Activated naive CD4-positive, alpha-beta T cell treated with Interleukin-2 at 50 U/mL for 16 hours (primary cell): ENCODE measurements at places on chromosomes 5 and 9.

GRCh38 chr5:140262839-140263238, 40.1 kb downstream of the PFDN1 start:
- no peak for DNase-seq

- no peak for DNase-seq
Observed at GRCh38 chr5:44388321-44389089, 715 bp downstream of the FGF10 start.

DNA sequence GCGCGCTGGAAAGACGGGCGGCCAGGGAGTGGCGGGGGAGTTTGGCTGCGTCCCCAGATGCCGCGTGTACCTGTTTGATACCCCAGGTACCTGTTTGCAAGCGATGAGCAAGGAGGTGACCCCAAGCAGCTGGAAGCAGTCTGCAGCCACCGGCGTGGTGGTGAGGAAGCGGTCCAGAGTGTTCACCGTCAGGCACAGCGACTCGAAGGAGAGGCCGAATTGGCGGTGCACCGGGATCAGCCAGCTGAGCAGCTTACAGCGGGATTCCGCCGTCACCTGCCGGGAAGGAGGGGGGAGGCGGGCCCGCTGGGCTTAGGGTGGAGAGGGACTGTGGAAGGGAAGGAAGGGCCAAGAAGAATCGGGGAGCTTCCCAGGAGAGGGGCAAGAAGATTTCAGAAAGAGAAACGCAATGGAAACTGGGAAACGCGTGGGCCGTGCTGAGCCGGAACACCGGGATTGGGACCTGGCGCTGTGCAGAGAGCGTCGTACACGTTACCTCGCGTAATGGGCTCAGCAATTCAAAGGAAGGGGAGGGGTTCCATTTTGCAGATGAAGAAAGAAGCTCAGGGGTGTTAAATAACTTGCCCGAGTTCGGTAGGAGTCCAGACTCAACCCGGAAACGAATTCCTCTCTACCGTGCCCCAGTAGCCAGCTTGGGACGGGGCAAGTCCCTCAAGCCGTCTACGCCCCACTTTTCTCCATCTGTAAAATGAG, 980 bp downstream of the CCNO start:
- DNase-seq = no peak

DNA sequence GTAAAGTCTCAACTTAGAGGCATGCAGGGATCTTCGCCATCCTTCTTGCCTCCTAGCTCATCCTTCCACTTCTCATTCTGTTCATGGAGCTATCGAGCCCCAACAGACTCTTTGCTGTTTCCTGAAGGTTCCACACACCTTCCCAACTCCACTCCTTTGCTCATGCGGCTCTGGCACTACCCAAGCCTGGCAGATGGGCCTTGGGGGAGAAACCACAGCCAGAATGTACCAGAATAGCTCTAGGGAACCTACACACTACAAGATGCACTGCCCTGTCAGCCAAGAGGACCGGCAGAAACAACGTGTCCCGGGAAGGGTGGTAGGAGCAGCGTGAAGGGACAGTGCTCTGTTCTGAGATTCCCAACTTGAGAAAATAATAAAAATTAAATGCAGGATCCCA, 178.9 kb downstream of the GABBR2 start:
- DNase-seq = no peak

DNA sequence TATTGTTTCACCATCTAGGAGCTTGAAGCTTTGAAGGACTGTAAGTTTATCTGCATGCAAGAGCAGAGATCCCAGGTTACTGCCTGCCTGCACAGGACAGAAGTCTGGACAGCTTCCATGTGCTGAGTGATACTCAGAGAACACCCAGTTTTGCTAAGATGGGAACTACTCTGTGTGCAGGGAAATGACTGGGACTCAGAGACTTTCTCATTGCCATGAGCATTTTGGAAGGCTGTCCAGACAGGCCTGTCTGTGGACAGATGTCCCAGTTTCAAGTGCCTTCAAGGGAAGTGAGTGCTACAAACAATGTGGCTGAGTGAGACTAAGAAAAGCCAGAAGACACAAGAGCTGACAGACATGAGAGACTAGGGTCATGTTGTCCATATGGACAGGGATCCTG, 19.2 kb upstream of the ZNF131 start:
- no peak for DNase-seq

DNA sequence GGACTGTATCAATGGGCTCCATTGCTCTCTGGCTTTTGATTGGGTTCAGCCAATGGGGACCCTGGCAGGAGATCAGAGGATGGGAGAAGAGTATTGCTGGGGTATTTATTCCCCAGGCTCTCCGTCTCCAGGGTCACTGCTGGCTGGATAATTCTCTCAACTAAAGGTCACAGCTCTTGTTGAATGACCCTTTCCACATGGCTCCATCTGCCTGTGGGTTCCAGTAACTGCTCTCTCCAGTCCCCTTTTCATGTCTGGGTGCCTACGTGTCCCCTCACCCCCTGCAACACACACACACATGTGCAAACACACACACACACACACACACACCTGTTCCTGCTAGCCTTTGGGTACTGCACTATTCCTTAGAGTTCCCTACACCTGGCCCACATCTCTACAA, 53.9 kb upstream of the RIC1 start:
- no peak for DNase-seq

DNA sequence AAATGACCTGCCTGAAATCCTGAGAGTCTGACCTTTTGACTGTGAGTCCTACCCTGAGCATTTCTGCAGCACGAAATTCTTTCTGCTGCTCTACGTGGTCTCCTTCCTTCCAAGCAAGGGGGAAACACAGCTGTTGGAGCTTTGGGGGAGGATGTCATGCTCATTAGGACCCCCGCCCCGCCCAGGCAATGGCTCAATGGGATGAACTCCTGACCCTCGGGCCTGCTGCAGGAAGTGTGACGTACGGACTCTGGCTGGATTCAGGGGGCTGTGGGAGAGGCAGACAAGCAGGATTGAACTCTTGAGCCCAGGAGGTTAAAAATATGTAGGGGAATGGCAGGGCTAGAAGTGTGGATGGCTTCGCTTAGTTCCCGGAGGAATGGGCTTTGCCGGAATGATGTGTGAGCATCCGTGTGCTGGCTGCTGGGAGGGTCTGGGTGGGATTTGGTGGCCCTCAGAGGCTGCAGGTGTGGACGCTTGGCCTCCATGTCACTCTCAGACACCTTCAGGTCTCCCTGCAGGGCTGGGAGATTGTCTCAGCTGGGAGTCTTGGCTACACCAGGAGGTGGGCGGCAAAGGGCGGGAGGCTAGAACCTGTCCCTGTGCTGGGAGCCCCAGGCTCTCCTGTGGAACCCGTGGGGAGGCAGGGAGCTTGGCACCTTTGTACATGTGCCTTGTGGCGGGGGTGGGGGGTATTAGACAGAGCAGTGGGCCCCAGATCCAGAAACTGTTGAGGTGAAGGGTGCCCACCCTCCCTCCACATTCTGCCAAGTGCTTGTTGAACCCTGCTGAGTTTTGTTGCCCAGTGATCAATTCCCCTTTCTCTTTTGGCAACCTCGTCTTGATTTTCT, 26.3 kb downstream of the STC2 start:
- DNase-seq = no peak

DNA sequence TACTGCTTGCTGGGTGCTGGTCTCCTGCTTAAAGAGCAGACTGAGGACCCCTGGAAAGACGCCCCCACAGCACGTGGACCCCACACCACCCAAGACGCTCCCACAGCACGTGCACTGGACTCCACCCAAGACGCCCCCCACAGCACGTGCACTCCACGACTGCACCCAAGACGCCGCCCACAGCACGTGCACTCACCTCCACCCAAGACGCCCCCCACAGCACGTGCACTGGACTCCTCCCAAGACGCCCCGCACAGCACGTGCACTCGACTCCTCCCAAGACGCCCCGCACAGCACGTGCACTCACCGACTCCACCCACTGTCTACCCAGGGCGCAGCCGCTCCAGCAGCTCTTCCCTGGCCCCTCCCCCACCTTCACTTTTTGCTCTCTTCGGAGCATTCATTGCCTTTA, 50.5 kb downstream of the EHMT1 start:
- DNase-seq = no peak

- no peak for DNase-seq
Observed at GRCh38 chr9:109781541-109782197, 1.7 kb downstream of the PALM2AKAP2 start.

GRCh38 chr5:115565233-115565632, 20.7 kb upstream of the FEM1C start:
- no peak for DNase-seq

DNA sequence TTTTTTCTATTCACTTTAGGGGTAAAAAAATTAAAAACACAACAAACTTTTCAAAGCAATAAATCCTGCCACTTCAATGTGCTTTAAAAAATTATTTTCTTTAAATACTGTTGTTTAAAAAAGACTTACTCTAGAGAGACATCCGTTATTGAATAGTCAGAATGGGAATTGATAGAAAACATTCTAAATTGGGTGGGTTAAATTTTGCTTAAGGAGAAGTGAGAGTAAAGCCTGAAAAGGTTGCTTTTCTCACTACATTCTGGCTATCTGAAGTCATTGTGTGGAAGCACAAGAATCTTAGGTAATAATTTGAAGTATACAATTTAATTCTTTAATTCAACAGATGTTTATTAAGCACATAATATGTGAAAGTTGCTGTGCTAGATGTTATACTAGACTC, 509.3 kb downstream of the NR2F1-AS1 start:
- DNase-seq = no peak

GRCh38 chr9:129235931-129236331, 57.9 kb upstream of the IER5L start:
- peak; percentile 50 for DNase-seq

- DNase-seq = no peak
Observed at GRCh38 chr5:31918739-31919138, 255.4 kb downstream of the GOLPH3 start.

DNA sequence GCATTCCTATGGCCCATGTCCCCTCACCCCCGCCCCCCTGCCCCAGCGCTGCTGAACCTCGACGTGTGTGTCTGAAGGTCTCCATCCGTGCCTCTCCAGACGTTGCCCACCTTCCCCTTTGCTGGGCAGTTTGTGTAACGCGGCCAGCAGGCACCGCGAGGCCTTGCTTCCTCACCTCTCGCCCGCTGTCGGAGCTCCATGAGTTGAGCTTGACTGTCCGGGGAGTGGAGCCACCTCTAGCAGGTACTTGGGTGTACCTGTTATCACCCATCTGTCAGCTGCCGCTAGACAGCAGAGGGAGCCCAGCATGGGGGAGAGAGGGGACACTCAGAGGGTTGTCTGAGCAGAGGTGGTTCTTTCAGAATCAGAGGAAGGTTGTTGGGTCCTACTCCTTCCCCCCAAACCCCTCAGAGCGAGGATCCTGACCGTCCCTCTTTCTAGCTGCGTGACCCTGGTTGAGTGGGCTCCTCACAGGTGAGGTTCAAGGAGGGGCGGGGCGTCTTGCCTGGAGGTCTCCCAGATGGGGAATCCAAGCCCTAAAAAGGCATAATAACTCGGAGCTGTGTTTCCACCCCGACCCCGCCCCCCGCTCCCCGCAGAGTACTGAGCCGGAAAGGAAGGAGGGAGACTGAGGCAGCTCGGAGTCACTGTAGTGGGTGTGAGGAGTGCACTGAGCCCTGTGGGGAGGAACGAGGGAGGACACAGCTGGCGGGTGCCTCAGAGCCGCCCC, 184.7 kb downstream of the C9orf50 start:
- no peak for DNase-seq

DNA sequence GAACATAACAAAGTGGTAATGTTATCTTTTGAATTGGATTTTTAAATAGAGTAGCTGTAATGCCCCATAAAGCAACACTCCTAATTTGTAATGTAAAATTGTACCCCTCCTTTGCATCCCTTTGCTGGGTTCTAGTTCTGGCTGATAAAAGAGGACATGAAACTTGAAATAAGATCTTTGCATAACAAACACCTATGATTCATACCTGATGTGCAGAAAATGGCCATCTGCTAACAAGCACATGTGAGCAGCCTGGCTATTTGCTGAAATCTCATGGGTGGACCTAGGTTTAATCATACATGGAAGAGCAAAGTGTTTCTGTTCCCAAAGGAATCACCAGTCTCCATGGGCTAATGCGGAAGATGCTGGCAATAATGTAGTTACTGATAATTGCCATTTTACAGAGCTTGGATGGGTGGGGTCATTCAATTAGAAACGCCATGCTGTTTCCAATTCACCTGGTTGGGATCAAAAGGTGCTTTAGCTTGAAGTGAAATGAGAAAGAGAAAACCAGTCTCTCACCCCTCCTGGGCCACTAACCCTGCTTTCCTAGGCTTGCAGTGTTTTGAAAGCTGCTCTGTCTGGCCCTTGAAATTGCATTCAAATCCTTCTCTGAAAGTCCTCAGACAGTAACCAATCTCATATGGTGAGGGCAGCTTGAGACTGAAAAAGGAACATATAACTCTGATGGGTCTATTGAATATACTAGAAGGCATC, 585.1 kb downstream of the TLE4 start:
- no peak for DNase-seq

GRCh38 chr9:16046713-16047112, 493.9 kb downstream of the CCDC171 start:
- no peak for DNase-seq

DNA sequence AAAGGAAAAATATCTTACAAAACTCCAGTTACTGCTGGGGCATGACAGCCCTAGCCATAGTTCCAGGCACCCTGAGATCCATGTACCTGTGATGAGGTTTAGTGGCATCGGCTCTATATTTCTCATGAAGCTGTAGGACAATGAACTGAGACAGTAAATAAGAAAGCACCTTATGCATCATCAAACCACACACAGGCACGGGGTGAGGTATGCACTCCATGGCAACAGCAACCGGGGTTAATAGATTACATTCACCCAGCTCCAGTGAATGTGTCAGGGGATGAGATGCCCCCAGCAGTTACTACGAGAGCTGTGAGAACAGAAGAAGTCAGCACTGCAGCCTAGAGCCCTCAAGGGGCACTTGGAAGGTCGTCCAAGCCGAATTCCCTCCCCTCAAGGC, 162.0 kb upstream of the S1PR3 start:
- peak; percentile 12 for DNase-seq

- peak; percentile 33 for DNase-seq
Observed at GRCh38 chr5:1255081-1255561, 29.9 kb downstream of the SLC6A18 start.

- no peak for DNase-seq
Observed at GRCh38 chr5:113748403-113748802, 234.9 kb downstream of the YTHDC2 start.

DNA sequence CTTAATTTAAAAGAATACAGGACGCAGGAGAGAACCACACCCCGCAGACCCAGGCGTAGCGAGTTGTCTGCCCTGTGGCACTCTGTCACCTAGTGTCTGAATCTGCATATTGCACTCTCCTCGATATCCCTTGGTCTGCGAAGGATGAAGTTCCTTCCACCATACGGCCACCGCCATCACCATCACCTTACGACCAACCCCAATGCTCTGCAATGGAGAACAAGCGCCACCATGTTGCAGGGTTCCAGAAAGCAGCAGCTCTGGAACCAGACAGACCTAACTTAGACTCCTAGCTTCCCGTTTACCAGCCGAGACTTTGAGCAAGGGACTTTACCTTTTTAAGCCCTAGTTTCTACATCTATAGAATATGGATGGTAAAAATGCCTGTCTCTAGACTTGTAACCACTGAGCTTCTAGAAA, 77.4 kb upstream of the DMRT1 start:
- DNase-seq = peak; percentile 17

GRCh38 chr5:157533011-157533481, 42.5 kb downstream of the ADAM19 start:
- DNase-seq = no peak
